ENCODE measurements at places on chromosomes 1 and 21.
A peak's percentile ranks its signal among the peaks of the same experiment; 100 is the strongest.

GRCh38 chr1:198934901-198935305 lies 296.1 kb downstream of the PTPRC start:
- DNase-seq: peak; percentile 37

DNA sequence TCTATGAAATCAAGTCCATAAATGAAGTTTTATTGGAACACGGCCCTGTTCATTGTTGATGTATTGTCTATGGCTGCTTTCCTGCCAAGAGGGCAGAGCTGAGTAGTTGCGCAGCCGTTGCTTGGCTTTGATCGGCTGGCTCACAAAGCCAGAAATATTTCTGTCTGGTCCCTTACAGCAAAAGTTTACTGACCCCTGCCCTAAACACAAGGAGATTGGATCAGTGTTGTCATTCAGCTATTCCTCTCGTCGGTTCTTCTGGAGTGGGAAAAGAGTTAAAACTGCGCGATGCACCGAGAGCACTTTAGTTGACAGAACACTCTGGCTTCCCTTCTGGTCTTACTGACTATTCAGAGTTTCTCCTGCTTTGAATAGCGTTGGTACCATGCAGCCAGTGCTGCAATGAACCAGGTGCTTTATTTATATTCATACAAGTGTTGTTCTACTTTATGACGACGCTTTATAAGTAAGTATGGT lies 868 bp downstream of the ZBTB40 start:
- DNase-seq: peak; percentile 14

- DNase-seq: no peak
These were observed 270.2 kb upstream of the CSF3R start for GRCh38 chr1:36752891-36753361.

DNA sequence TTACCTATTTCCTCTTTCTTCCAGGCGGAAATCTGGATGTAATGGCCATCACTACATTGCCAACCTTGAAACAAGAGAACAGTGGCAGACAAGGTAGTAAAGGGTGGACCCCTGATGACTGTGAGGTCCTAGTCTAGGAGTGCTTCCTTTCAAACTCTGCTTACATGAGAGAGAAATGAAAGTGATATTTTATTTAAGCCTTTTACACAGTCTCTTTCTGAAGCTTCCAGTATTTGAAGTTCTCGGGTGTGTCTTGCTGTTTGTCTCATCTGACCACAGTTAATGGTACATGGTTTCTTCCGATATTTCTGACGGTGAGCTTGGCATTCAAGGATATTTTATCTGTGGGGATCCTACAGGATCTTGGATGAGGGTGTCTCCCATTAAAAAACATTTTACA lies 215.2 kb downstream of the SLC45A1 start:
- DNase-seq: no peak

DNA sequence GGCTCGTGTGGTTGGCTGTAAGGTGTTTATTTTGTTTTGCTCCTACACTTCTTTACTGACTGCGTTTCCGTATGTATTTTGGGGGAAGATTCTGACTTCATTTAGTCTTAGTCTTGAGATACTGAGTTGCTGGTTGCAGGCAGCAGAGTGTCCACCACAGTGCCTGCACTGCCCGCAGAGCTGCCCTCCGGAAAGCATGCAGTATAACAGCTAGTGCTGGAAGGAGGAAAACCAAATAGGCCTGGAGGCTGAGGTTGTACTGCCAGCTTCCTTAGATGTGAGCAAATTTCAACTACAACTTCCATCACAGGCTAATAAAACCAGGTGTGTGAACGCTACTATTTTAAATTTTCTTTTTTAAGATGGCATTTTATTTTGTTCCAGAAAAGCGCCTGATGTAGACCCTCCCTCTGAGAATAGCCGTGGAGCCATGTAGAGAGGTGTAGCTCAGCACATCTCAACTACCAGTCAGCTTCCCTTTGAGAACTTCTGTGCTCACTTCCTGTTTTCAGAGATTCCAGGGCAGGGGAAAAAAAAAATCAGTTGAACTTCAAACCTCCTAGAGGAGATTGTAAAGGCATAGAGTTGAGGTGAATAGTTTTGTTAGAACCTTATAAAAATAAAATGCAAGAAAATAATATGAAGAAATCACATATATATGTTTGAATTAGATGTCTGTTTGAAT lies 17.6 kb downstream of the LMO4 start:
- no peak for DNase-seq

DNA sequence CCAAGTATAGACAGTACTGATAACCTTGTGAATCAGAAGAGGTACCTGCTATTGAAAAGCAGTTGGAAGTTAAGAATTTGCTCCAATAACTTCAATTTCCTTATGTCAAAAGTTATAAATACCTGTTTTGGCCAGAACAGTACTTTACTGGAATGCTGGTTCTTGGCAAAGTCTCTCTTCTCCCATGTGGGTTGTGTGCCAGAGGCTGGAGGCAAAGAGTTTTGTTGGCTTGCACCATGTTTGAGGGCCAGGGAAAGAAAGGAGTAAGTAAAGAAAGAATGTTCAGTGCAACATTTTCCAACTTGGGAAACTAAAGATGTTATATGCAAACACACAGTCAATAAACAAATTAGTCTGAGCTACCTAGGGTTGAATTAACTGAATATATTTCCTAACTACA lies 67.0 kb upstream of the DYNLT5 start:
- no peak for DNase-seq

- peak; percentile 67 for DNase-seq
These were observed 9.3 kb downstream of the CBR1 start for GRCh38 chr21:36079010-36079649.

- no peak for DNase-seq
These were observed 173.4 kb downstream of the HUNK start for GRCh38 chr21:32046191-32046590.

- no peak for DNase-seq
These were observed 280.1 kb downstream of the PTPRC start for GRCh38 chr1:198918920-198919319.

DNA sequence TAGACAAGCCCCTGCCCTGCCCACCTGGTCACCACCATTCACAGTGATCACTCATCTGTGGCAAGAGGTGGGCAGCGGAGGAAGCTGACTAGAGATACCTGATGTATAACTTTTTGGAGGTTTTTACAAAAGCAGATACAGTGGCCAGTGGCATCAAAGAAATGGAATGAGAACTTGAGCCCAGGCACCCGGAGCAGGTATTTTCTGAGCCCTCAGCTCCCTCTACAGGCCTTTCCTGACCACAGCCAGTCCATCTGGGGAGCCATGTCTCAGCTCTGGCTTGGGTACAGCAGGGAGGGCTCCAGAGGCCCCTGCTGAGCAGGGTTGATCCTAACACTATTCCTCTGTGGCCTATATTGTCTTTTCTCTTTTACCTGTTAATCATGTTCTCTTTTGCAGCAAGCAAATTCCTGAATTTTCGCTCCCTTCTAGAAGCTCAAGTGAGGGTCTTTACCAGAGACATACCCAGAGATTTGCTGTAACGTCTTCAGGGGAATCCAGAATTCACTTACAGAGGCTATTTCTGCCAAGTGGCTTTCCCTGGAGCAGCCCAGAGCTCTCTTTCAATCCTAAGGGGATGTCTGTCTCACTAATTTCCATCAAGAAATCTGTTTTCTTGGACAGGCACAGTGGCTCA lies 27.3 kb downstream of the GPR157 start:
- peak; percentile 38 for DNase-seq

DNA sequence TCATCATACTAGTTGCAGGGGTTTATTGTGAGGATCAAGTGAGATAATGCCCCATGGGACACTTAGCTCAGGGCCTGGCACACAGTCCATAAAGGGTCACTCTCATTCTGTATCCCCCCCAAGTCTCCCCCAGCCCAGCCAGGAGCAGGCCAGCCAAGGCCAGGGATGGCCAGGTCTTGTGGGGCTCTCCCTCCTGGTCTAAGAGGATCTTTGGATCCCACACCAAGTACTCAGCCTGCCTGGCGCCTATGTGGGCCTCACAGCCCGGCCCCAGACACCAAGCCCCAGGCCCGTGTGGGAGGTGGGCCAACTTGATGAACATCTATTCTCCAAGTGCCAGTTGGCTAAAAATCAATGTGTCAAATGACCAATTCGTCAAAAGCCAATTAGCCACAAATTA lies 117.8 kb downstream of the GLIS1 start:
- DNase-seq: no peak

DNA sequence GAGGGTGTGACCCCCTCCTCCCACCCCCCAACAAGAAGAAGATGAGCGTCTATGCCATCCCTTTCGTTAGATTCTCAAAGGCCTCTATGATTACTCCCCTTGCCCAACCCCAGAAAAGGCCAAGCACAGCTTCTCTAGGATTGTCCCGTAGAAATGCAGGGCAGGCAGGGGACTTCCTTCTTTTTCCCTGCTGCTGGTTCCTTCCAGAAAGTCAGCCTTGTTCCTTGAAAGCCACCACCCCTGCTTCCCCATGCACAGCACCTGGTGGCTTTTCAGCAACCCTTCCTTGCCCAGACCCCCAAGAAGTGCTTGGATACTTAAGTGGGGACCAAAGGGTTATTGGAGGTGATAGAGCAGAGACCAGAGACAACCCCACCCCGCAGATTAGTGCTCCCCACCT lies 75.1 kb downstream of the ARHGEF10L start:
- no peak for DNase-seq

DNA sequence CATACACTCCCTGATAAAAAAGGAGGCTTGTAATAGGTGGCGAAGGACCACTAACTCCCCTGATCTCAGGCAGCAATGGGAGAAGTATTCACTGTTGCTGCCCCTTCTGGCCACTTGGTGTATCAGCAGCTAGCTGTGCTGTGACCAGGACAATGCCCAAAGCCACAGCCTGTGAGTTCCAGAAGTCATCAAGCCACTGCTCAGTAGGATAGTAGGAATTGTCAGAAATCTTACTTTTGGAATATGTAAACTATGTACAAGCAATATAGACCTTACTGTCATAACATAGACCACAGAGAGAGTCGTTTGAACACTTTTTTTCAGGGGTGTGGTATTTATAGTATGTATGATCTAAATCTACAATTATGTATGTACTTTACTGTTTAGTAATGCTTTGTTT lies 248.3 kb upstream of the CAMK1G start:
- DNase-seq: peak; percentile 21

DNA sequence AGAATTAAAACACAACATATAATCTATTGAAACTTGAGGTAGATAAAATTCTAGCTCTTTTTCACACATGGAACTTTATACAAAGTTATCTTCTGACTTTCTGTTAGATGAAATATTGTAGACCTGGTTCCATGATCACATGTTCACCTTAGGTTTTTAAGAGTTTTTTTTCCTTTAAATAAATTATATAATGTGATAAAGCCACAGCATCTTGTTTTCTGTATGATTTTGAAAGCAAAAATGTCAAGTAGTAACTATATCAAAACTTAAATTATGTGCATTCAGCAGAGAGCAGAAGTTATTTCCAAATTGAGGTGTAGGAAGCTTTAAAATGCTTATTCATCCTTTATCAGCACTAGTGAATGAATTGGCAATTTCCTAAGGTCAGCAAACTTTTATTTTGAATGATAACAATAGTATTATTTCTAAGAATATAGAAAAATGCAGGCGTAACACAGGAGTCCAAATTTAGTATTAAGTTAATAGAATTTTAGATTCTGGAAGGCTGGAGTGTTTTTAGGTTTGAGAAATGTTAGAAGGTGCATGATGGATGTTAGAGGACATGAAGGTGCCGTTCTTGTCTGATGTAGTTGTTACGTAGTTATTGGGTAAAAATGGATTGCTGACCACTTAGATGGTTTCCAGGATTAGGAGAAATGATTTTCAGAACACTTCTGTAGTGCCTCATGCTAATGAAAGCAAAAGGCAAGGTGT lies 17.5 kb downstream of the BACH1 start:
- no peak for DNase-seq

- no peak for DNase-seq
These were observed 9.6 kb downstream of the FNDC7 start for GRCh38 chr1:108722292-108722691.

DNA sequence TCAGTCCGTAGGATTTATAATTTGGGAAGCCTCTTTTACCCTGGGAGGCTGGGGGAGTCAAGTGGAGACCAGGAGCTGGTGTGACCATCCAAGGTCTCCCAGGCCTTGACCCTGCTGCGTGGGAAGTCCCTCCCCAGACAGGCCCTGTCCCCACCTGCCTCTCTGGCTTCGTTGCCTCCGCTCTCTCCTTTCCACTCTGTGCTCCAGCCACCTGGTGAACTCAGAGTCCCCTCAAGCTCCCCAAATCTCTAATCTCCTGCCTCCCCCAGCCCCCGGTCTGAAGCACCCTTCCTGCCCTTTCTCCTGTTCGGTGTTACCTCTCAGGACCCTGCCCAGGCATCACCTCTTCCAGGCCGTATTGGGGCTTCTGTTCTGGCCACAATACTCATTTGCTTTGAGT lies 27.9 kb downstream of the CDCP2 start:
- no peak for DNase-seq

DNA sequence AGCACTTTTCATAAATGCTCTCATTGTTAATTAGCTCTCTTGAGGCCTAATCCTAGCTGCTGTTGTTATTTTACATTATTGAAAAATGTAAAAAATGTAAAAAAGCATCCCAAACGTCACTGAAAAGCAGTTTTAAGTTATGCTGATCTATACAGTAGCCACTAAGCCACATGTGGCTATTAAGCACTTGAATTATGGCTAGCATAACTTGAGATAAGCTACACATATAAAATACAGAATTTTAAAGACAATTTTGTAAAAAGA lies 18.4 kb upstream of the DNASE2B start:
- no peak for DNase-seq

- no peak for DNase-seq
These were observed 25.3 kb downstream of the FAAP20 start for GRCh38 chr1:2169200-2169836.

- DNase-seq: no peak
These were observed 69.1 kb upstream of the ABCG1 start for GRCh38 chr21:42149656-42150473.

DNA sequence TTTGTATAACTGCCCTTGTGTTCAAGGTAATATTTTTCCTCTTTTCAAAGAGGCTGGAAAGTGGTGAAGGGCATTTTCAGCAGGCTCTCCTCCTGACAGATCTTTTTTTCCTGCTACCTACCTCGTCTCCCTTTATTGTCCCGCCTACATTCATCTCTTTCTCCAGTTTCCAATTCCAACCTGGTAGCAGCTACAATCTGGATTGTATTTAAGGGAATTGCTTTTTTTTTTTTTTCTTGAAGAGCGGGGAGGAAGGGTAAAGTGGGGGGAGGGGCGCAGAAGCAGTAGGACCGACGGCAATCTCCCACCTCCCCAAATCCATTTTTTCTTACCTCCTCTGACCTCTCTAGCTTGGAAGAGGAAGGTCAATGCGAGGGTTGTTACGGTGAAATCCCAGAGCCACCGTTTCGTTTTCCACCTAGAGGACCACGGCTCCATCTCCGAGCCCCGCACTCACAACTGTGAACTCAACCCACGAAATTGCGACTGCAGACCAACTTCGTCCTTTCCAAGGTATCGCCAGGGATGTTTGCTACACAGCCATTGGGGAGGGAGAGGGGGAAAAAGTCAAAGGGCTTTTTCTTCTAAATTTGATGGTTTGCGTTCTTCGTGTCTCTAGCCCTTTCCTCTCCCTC lies 464 bp downstream of the COL11A1 start:
- DNase-seq: no peak

GRCh38 chr21:43585514-43585913 lies 73.8 kb downstream of the HSF2BP start:
- no peak for DNase-seq

- DNase-seq: peak; percentile 85
These were observed 2.0 kb upstream of the RCSD1 start for GRCh38 chr1:167627865-167628641.
